ENCODE measurements at places on chromosomes 3 and 15.
A peak's percentile ranks its signal among the peaks of the same experiment; 100 is the strongest.

DNA sequence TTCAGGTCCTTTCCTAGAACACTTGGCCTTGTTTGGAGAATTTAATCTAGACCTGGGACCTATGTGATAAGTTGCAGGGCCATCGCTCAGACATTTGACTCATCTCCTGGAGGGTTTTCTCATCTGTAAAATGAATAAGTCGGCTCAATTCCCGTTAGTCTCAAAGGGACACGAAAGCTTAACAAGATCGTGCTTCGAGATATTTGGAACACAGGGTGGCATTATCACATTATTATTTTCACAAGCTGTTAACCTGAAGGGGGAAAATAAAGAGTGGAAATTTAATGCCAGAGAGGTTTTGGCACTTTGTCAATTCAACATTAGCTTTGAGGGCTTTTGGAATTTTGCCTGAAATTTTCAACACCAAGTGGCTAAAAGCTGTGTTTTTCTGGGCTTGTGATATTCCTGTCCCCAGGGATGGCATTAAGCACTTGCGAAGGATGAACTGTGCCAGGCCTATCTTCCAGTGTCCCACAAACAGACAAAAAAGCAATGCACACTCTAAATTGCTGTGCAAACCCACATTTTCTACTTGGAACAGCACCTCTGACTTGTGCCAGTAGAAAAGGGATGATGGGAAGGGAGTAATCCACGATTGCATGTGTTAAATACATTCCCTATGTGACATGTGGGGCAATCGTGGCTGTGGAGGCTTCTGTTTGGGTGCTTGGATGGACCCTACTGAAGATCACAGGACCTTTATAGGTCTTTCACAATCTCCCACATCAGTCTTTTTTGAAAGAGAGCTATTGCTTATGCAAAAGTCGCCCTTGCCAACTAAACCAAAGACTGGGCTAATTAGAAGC is 478.7 kb downstream of the MFSD1 start:
- DNase-seq = no peak

GRCh38 chr3:14488286-14489041 is 51.7 kb downstream of the GRIP2 start:
- no peak for DNase-seq

DNA sequence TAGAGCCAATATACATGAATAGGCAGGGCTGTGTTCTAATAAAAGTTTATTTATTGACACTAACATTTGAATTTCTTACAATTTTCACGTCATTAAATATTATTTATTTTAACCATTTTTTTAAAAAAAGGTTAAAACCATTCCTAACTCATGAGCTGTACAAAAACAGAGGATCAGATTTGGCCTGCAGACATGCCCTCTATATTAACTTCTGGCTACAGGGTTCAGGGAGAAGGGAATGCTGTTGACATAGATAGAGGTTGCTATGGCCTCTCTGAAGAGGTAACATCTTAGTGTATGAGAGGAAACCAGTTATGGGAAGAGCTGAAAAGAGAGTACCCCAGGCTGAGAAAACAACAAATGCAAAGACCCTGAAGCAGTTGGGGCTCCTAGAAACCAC is 19.1 kb upstream of the RAP2B start:
- no peak for DNase-seq

DNA sequence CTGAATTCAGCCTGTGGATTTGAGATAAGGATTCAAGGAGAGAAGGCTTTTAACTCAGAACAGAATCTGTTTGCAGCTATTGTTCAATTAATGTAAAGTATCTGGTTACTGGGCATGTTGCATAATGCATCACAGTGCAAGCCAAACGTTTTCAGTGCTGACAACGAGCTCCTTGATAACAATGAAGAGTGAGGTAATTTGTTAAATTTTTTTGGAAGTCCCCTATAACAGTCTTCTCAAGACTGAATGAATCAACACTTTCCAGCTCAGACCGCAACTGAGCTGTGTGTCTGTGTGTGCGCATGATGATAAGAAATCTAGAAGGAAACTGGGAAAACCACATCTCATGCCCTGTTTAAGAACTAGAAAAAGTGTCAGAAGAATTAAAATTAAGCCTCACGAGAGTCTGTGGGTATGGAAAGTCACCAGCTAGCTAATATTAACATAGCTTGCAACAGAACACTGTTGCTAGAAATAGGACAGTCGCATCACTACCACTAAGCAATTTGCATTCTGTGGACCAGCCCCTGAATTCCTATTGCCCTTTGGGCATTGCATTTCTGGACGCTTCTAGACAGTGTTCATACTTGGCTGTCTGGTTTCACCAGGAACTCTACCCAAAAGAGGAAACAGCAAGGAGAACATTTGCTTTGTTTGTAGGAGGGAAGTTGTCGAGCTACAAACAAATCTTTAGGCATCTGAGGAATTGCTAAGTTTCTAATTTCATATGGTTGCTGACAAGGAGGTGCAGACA is 43.7 kb upstream of the ATP2C1 start:
- no peak for DNase-seq

DNA sequence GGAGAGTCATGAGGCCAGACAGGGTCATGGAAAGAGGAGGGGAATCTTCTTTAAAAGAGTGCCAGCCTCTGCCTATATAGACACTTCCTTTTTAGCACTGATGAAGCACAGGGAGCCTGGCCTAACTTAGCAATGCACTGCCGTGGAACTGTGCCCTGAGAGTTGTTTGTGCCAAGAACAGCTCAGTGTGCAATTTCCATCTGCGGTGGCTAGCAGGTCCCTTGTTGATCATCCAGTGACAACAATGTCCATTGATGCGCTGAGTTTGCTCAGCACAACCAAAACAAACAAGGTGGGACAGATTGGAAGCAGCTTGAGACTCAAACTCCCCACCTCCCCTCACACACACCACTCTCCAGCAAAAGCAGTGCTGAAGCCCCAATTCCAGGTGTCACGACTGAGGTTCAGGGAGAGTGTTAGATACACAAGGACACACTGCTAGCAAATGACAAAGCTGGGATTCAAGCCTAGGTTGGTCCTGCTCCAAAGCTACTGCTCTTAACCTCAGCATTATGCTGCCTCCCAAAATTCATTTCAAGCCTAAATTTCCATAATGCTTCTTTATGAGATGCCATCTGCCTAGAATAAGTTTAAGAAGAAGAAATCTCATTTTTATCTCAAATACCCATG is 316.6 kb upstream of the UBE2E2 start:
- DNase-seq = no peak

DNA sequence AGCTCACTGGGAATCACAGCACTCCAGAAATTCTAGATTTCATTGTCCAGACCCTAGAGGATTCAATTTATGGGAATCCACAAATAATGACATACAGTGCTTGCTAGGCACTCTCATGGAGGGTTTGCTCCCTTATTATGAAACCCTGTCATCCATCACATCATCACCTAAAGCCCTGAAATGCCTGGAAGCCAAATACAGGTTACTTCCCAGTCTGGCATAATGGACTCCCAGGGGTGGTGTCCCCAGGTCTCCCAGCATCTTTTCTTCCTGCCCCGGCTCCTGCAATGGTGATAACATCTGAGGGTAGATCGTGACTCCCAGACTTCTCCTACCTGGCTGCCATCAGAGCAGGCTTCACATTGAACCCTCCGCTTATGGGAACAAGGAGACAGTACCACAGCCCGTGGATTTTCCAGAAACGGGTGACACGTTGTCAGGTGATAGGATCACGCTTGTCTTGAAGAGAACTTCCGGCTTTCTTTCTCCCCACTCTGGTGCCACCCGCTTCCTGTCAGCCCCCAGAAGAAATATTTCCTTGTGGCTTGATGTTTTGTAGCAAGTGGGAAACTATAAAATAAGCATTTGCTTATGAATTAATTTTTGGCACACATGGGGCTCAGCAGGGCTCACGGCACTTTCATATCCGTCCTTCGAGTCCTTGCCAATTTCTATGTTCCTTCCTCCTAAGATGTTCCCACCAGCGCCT is 238.7 kb upstream of the BHLHE40 start:
- DNase-seq = no peak

- DNase-seq = no peak
These were observed 192.0 kb downstream of the TPRG1 start for GRCh38 chr3:189363590-189364255.

DNA sequence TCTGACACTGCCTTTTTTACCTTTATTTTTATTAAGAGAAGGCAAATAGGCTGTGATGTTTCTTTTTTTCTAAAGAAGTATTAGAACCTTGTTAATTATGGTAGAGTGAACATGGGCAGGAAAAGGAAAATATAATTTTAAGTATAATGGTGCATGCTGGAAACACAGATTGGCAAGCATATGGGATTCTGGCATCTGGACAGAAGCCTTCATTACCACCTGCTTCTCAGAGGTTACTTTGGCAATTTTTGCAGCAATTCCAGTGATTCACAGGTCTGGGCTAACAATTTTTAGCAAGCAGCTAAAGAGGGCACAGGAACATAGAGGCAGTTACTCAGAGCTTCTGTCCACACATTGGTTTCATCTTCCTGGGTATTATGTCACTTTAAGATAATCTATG is 258.3 kb downstream of the DIPK2A start:
- peak; percentile 96 for DNase-seq

- no peak for DNase-seq
These were observed 51.8 kb downstream of the SMAD6 start for GRCh38 chr15:66753687-66754377.

GRCh38 chr3:8845641-8846040 is 76.2 kb upstream of the OXTR start:
- DNase-seq = no peak

- no peak for DNase-seq
These were observed 15.4 kb downstream of the APH1B start for GRCh38 chr15:63292771-63293170.

GRCh38 chr3:77902675-77903074 is 862.8 kb downstream of the ROBO2 start:
- no peak for DNase-seq

- DNase-seq = no peak
These were observed 25.2 kb downstream of the ABHD2 start for GRCh38 chr15:89113296-89114024.

GRCh38 chr3:14841836-14842235 is 23.1 kb downstream of the FGD5 start:
- DNase-seq = no peak

GRCh38 chr3:46670891-46671427 is 22.5 kb downstream of the ALS2CL start:
- no peak for DNase-seq

DNA sequence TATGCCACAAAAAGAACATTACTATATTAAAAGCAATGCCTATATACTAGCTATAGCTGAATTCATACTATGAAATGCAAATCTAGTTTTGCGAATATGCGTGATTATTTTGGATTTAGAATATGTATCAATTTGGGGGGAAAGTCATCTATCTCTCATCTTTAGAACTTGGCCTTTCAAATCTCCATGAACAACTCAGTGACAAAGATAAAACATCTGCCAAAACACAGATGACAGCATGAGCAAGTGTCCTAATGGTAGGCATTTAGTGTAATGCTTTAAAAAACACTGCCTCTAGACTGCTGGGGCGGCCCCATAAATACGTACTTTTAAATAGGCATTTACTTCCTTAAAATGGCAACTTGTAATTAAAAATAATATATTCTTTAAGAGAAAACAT is 2.7 kb downstream of the CD47 start:
- DNase-seq = no peak

DNA sequence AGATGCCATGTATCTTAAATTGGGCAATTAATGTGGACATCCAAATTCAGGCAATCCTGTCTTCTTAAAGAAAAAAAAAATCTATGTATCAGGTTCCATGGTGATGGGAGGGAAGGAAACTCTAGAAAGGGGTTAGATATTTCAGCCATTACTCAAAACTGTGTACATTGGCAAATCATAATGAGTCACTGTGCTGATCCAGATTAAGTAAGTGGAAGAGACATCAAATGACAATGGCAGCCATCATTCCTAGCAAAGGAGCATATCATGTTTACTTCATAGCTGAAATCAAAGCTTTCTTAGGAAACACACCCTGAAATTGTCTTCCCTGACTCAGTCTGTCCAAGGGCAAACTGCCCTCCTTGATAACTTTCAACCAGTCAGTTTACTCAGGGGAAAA is 713.3 kb upstream of the GBE1 start:
- no peak for DNase-seq

DNA sequence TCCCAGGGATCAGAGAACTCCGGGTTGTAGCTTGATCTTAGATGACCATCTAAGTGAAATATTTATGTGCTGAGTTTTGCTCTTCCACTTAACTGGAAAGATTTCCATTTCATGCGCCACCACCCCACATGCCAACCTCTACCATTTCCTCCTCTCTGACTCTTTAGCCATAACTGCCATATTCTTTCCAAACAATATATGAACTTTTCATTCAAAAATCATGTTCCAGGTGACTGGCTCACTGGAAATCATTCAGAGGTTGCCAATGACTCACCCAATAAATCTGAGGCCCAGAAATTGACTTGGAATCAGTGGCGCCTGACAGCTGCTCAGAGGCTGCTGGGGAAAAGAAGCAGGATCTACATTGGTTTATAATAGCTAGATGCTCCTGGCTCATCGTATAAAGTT is 31.6 kb upstream of the FAM174B start:
- DNase-seq = no peak

DNA sequence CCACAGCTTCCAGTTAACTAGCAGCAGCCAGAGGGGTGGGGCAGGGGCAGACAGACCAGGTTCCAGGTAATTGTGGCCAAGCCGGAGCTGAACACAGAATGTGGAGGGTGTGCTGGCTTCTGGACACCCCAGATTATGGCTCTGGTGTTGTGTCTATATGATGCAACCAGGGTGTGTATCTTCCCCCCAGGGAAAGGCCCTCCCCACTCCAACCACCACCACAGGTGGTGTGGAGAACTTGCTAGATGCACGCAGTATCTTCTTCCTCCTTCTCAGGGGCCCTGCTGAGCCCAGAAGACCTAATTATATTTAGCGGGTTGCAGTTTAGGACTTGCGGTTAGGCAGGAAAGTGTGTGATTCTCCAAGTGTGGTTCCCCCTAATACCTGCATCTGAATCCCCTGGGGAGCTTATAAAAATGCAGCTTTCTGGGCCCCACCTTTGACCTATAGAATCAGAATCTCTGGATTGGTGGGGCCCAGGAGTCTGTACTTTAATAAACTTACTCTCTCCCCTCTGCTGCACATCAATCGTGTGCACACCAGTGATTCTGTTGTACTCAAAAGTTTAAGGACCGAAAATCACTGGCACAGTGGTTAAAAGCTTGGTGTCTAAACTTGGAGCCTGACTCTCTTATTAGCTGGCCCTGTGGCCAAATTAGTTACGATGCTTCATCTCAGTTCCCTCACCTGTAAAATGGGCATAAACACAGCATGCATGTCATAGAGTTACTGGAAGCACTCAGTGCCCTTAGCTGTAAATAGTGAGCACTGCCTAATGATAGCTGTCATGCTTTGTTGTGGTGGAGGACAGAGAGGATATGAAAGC is 379.1 kb upstream of the PROK2 start:
- no peak for DNase-seq

- no peak for DNase-seq
These were observed 113.0 kb upstream of the MME start for GRCh38 chr3:154967090-154967489.

DNA sequence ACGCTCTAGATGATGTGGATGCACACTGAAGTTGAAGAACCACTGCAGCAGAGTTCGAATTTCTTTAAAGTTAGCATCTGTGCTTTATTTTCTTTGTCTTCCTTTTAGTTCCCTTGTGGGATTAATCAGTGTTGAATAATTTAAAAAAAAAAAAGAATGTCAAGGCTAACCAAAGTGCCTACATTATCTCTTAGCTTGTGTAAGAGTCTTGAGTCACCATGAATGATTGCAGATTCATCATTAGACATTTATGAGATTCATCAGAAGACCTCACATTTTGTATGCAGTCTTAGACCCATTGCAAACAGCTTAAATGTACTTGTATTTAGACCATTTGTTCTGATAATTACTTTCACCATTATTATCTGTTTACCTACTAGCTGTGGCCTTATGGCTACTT is 182.2 kb downstream of the FNDC3B start:
- DNase-seq = no peak

All from NCI-H1694 treated with DMSO at 0.1 percent for 48 hours (cell line).